NCI-H69 (cell line): ENCODE measurements at places on chromosomes 5 and 9.

DNA sequence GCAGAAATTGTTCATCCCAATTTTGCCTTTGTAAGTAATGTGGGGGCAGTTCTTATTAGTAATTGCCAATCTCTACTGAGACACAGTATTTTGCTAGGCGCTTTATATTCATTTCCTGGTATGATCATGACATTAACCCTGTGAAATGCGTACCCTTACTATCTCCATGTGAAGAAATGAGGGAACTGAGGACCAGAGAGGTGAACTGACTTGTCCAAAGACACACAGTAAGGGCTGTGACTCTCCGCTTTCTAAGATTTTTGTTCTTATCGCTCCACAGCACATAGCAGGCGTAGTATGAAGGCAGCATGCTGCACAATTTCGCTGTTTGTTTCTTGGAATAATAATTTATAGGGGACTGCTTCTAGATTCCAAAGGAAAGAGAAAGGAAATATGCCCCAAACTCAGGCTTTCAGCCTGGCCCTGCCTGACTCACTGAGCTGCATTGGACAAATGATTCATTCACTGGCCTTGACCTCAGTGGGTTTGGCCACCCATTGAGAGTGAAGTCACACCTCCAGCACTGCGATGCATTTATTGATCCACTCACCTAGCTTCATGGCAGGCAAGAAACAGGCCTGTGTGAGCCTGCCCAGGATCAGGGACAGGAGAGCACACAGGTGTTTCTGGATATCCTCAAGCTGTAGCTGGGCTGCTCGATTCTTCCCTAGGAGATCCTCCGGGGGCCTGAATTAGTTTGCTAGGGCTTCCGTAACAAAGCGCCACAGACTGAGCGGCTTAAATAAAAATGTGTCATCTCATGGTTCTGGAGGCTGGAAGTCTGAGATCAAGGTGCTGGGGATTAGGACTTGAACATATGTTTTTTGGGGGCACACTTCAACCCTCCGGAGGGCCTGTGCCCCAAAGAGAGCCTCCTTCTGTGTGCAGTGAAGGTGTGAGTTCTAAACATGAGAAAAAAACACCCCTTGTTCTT is 7.2 kb upstream of the DUSP1 start:
- DNase-seq, result peak; percentile 35

DNA sequence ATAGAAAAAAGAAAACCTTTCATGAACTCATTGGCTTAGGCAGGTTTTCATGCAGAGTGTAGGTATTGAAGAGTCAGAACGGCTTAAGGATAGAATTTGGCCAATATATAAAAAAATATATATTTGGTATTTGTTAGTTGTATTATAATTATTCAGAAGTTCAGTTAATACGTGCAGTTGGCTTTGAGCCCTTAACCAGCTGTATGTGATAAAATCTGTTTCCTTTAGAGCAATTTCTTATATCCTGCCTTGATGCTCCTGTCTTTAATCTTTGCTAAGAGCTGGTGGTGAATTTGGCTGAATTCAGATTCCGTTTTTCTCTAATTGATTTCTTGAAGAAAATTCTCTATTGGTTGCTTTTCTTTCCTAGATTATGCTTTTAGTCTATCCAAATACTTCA is 3.7 kb downstream of the ANXA1 start:
- DNase-seq, result no peak

- peak; percentile 38 for DNase-seq
Observed at GRCh38 chr9:37693260-37693659, 42.5 kb downstream of the FRMPD1 start.

GRCh38 chr5:110663525-110663924 is 62.9 kb downstream of the TMEM232 start:
- no peak for DNase-seq
